ENCODE measurements at places on chromosomes 2 and 18.

DNA sequence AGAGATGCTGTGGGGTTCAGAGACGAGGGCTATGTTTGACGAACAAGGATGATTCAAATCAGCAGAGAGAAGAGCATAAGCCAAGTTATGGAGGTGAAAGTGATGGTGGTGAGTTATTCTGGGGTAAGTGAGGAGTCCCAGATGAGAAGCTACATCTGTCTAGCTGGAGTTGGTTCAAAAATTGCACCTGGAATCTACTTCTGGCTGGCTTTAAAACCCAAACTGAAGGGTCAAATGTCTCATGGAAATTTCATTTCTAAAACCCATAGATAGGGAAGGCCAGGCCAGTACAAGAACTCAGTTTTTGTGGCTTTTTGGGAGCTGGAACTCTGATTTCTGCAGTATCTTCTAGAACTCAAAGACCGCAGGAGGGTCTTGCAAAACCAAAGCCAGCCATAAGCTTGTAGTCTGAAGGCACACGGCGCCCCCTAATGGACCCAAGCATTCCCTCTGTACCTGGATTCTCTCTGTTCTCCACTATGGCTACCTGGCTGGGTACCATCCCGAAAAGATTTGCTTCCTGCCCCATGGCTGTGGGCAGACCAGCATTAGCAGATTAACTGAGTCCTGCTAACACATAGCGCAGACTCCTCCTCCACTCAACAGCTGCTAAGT is 229.1 kb upstream of the SLC14A2 start:
- peak; percentile 2 for DNase-seq

GRCh38 chr2:224141304-224141703 is 102.2 kb upstream of the SERPINE2 start:
- no peak for DNase-seq

DNA sequence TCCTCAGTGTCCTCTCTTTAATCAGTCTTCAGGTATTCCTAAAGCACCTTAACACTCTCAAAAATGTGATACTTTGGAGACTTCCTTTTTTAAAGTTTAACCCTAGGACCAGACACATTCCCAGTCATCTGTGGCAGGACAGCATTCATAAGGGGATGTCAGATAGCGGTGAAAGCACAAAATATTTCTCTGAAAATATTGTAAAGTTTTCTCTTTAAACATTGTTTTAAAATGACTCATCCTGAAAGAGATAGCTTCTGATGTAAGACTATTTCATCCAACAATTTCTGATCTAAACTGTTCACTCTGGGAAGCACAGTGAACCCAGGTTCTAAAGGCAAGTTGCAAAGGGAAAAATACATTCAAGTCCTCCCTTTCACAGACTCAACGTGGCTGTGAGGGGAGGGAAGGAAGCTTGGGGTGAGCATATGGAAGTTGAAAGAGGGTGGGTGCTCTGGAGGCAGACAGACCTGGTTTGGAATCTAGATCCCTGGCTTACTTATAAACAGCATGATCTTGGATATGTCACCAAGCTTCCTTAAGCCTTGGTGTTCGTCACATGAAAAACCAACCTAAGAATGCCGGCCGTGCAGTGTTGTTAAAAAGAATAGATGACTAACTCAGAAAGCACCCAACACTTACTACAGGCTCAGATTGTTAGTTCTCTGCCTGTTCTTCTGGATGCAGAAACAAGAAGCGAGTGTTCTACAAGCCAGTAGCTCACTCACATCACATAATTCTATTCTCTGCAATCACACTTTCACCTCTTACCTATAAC is 12.1 kb downstream of the GALNT14 start:
- DNase-seq, result no peak

- DNase-seq, result peak; percentile 43
Observed at GRCh38 chr2:12504443-12504842, 212.3 kb upstream of the TRIB2 start.

- DNase-seq, result no peak
Observed at GRCh38 chr2:48198371-48198770, 292.1 kb upstream of the FBXO11 start.

GRCh38 chr18:71223486-71223885 is 934.6 kb downstream of the SOCS6 start:
- no peak for DNase-seq

- no peak for DNase-seq
Observed at GRCh38 chr2:168517816-168518215, 61.7 kb downstream of the CERS6 start.

GRCh38 chr2:2575181-2575577 is 244.1 kb upstream of the MYT1L start:
- DNase-seq, result no peak
